ENCODE measurements at places on chromosomes 4 and X.

DNA sequence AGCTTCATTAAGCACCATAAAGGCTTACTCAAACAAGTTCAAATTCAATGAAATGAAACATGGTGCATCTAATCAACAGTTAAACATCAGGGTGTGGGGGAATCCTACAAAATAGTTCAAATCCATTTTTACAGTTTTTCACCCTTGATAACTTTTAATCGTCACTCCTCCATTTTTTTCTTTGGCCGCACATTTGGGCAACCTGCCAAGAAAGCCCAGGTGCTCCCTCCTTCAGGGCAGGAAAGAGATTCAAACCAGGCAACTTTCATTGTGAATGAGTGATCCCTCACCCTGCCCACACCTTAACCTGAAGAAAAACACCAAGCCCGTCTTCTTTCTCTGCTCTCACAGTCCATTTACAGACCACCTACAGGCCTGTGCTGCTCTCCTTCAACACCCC lies 24.9 kb downstream of the TRIM61 start:
- no peak for DNase-seq

DNA sequence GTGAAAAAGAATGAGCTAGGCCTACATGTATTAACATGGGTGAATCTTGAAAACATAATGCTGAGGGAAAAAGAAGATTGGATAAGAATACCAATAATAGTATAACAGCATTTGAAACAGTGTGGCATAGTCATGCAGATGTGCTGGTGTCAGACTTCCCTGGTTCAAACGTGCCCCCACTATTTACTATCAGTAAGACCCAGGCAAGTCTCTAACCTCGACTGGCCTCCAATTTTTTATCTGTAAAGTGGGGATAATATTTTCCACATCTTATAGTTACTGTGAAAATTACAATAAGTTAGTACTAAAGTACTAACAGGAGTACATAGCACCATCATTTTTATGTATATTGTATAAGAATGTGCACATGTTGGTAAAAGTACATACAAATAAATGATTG lies 17.0 kb upstream of the SLAIN2 start:
- DNase-seq: no peak

DNA sequence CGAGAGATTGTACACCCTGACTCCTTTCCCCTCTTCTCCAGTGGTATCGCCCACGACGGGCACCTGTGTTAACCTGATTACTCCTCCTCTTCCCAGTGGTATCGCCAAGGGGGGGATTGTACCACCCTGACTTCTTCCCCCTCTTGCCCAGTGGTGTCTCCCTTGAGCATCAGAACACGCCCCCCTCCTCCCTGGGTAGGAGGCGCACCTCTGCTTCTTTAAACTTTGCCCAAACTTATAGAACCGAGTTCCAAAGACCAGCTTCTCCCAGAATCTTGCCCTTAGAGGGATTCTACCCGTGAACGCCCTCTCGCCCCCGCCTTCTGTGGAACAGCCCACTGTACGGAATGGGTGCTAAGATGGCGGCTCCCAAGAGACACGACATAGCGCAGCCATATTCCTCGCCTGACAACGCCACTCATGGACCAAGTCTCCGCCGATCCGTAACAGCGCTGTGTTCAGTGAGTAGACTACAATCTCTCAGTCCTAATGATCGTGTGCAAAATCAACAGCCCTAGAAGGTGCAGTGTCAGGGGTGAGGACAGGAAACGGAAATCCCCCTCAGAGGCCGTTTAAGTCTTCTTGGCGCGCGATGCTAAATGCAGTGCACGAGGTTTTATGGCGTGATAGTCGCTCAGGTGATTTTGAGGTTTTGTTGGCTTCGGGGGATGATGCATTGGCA lies 4.2 kb upstream of the ZNF157 start:
- peak; percentile 74 for DNase-seq

DNA sequence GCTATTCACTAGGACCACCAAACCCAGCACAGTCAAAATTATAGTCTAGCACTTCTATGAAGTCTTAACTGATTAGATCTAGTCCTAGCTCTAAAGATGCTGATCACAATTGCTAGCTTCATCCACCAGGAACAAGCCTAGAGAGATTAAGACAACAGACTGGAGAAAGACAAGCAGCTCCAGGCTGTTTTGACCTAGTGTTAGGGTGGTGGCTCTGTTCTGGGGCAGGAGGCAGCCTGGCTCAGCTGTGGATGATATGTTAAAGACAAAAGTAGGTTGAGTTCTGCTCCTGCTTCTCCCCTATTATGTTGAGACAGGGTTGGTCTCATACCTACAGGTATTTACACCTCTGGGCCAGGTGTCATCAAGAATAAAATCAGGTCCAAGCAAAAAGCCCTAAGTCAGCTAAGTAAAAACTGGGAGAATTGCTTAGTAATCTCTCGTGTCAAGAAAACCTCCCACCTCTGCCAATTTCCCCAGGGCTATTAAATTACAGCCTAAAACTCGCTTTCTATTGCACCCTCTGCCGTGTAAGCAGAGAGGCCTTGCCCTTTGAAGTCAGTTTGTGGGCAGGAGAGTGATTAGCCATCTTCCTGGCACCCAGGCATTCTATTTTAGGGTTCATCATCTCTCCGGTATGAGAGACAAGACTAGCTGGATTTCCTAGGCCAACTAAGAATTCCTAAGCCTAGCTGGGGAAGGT lies 39.9 kb downstream of the RAB40AL start:
- DNase-seq: no peak

Measured in right lung (tissue), 10 donors.